Activated CD4-positive, alpha-beta T cell treated with anti-CD3 and anti-CD28 coated beads for 4 hours (primary cell): ENCODE measurements at places on chromosomes 5 and 9.

GRCh38 chr9:694403-695154, 146.9 kb upstream of the DMRT1 start:
- no peak for DNase-seq

GRCh38 chr5:2906302-2907090, 155.0 kb upstream of the IRX2 start:
- DNase-seq, result no peak

- no peak for DNase-seq
Observed at GRCh38 chr5:16889203-16889971, 46.7 kb downstream of the MYO10 start.

DNA sequence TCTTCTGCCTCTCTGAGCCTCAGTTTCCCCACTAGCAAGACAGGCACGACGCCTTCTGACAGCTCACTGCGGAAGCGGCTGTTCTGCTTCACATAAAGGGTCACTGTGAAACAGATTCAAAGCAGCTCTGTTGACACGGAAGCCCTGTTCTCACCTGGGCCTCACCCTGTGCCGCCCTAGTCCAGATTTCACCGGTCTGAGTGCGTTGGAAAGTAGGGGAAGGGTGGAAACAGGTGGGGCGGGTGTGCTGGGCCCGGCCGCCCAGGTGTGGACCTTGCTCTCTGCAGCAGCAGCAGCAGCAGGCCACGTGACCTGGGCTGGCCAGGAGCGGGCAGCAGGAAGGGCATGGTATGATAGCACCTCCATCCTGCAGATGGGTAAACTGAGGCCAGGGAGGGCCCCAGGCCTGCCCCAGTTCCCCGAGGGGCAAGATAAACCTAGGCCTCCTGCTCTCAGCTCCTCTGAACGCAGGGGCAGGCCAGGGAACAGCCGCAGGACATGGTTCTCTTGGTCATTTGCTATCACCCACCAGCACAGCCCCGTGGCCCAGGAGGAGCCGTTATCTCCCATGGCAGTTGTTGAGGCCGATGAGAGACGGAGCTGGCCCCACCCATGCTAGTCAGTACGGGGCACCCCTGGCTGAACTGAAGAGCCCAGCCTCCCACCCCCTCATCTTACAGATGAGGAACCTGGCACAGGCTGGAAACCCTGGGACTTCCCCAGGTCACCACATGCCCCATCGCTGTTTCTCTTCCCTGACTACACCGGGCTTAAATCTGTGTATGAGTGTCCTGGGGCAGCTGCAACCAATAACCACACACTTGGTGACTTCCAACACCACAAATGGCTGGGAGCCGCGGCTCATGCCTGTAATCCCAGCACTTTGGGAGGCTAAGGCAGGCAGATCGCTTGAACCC, 12.1 kb downstream of the PTGES2 start:
- no peak for DNase-seq

- no peak for DNase-seq
Observed at GRCh38 chr9:112503170-112503569, 16.5 kb downstream of the KIAA1958 start.

- DNase-seq, result no peak
Observed at GRCh38 chr5:138956801-138957200, 81.7 kb upstream of the LRRTM2 start.

DNA sequence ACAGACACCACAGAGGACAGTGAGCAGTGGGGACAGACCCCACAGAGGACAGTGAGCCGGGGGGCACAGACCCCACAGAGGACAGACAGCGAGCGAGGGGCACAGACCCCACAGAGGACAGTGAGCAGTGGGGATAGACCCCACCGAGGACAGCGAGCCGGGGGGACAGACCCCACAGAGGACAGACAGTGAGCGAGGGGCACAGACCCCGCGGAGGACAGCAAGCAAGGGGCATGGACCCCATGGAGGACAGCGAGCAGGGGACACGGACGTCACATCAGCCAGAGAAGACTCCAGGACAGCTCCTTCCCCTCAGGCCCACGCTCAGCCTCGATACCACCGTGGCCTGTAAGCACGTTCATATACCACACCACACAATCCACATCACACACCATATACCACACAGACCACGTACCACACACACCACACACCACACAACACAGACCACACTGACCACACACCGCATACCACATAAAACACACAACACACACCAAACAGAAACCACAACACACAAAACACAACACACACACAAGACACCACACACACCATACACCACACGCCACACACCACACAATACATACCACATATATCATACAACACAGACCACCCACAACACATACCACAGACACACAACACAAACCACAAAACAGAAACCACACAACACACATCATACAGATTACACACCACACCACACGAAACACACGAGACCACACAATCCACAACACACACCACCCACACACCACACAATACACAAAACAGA, 5.2 kb upstream of the ZDHHC11 start:
- no peak for DNase-seq

DNA sequence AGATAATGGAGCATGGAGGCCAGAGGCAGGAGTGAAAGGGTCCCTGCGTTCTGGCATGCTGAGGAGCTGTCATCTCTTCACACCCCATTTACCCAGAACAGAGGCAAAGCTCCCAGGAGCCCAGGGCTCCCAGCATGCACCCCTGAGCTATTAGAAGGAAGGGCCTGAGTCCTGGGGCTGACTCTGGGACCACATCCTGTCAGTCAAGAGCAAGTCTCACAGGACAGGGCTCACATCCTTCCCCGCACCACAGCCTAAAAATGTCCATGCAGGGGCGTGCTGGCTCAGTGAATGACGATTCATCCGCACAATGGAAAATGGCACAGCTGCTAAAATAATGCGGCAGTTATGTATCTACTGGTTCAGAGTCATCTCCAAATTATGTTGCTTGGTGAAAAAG, 31.4 kb downstream of the CAMK2A start:
- DNase-seq, result no peak

DNA sequence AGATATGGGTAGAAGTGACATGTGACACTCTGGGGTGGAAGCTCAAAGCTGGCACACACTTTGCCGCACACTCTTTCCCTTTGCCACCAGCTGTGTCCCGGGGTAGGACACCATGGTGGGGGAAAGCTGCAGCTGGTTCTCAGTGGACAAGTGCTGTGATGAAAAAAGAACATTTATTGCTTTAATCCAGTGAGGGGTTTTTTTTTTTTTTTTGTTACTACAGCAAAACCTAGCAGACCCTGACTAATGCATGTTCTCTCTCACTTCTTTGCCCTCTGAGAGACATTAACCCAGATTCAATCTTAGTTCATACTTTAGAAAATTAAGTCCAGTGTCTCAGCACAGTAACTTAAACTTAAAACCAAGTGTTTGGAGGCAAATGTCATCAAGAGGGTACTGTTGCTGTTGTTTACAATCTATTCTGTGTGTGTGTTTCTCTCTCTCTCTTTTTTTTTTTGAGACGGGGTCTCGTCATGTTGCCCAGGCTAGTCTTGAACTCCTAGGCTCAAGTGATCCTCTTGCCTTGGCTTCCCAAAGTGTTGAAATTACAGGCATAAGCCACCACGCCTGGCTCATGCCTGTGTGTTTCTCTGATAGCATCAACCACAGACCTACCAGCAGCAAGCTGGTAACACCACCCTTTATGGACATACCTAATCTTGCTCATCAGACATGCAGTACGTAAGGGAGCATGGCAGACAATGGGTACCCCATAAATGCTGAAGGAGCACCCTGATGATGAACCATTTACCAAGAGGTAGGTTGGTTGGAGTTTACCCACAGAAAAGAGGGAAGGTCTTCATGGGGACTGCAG, 84.7 kb upstream of the TBC1D2 start:
- no peak for DNase-seq

GRCh38 chr5:137997726-137998213, 35.1 kb downstream of the FAM13B start:
- no peak for DNase-seq

DNA sequence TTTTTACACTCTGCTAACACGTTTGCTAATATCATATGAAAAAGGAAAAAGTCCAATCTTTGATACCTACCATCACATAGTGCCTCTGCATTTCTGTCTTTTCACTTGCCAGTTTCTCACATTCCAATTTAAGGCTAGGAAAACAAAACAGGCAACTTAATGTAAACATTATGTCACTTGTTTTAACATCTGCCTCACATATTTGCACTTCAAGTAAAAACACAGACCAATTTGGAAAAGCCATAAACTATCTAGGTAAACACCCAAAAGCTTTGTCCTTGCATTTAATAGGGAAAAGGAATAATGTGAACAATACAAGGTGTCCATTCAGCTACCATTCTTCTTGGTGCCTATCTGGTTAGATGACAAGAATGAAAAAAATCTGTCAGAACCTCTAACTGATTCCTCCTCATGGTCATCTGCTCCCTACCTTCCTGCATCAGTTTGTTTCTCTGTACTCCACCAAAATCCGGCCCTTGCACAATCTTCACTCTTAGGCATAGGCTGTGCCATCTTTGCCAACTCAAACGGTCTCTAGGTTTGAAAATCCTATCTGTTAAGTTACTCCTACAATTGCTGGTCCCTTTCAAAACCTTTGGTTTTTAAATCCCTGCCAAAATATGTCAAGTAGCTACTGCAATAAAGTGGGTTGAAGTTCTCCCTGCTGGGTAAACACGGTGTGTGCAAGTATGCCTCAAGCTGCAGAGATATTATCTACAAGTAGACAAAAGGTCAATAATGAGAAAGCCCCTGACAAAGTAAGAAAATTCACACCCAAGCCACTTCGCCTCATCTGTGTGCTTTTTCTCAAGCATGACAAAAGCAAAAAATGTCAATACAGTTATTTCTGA, 3.4 kb downstream of the TLE1 start:
- DNase-seq, result no peak

GRCh38 chr9:107571148-107571547, 81.6 kb upstream of the KLF4 start:
- no peak for DNase-seq

- no peak for DNase-seq
Observed at GRCh38 chr5:124398460-124398859, 348.0 kb downstream of the ZNF608 start.
